Frontal cortex (tissue), 4 donors: ENCODE measurements at places on chromosomes 4 and X.

GRCh38 chr4:108193886-108194672 lies 25.3 kb upstream of the LEF1 start:
- no peak for DNase-seq

DNA sequence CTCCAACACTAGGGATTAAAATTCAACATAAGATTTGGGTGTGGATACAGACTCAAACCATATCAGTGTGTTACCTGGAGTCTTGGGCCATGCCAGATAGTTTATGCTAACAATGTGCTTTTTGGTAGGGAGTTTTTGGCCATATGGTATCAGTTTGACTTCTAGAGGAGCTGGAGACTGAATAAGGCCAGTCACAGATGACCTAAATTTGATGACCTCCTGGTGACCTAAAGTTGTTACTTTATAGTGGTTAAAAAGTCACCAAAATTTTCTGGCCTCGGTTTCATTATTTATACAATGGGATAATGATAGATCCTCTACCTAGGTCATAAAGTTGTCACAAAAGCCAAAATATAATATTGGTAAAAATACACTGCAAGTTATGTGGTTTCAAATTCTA lies 877.1 kb downstream of the RAPGEF2 start:
- DNase-seq: no peak

- no peak for DNase-seq
Measured at GRCh38 chr4:142500966-142501365, 345.1 kb downstream of the INPP4B start.

GRCh38 chrX:18098763-18099162 lies 121.9 kb downstream of the BEND2 start:
- DNase-seq: no peak

GRCh38 chr4:90904021-90904420 lies 776.8 kb downstream of the CCSER1 start:
- DNase-seq: no peak

GRCh38 chrX:101668143-101668542 lies 8.5 kb upstream of the ARMCX2 start:
- no peak for DNase-seq

- DNase-seq: no peak
Measured at GRCh38 chr4:171594293-171594692, 218.9 kb upstream of the GALNTL6 start.

DNA sequence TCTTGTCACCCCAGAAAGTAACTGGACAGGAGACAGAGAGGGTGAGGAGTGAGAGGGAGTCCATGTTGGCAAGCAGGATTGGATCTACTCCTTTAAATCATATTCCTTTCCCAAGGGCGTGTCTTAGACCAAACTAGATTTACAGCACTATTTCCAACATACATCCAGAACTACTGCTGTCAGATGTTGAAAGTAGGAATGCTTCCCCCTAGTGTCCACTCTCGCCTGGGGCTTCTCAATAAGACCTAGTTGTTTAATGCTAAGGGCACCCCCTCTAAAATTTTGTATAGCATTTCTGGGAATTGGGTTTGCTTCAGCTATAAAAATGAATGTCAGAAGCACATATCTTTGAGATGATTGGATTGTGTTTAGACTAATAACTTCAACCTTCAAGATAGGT lies 13.3 kb downstream of the OFD1 start:
- DNase-seq: no peak

- DNase-seq: no peak
Measured at GRCh38 chr4:108360754-108361445, 192.2 kb upstream of the LEF1 start.

GRCh38 chr4:6461301-6462165 lies 10.9 kb downstream of the PPP2R2C start:
- no peak for DNase-seq

DNA sequence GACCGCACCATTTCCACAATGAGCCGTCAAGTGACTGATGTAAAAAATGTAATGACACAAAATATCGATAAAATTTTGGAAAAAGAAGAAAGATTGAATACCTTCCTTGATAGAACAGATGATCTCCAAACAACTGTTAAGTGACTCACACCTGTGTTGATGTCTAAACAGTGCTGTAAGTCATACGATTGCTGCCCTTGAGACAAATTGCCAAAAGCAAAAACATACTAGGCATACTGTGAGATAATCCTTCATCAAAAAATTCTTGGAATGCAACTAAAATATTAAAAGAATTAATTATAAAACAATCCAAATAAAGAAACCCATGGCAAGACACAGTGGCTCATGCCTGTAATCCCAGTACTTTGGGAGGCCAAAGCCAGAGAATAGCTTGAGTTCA lies 53.4 kb downstream of the HNRNPD start:
- DNase-seq: no peak

GRCh38 chr4:38957261-38957815 lies 74.9 kb downstream of the TMEM156 start:
- no peak for DNase-seq

DNA sequence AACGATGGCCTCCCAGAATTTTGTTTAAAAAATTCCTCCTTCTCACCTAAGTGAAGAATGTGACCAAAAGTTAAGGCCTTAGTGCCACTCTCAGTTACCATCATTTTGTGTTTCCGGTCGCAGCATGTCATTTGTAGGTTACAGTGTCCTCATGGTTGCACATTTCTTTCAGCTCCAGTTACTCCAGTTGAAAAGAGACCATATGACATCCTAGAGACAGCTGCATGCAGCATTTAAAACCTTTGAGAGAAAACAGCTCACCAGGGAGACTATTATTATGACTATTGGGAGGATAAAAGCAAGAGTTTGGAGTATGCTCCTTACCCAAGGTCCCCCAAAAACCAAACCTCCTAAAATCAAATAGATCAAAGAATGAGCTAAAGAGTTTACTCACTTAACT lies 45.8 kb downstream of the MGARP start:
- DNase-seq: no peak

- no peak for DNase-seq
Measured at GRCh38 chr4:139455126-139455538, 1.2 kb downstream of the RAB33B start.

DNA sequence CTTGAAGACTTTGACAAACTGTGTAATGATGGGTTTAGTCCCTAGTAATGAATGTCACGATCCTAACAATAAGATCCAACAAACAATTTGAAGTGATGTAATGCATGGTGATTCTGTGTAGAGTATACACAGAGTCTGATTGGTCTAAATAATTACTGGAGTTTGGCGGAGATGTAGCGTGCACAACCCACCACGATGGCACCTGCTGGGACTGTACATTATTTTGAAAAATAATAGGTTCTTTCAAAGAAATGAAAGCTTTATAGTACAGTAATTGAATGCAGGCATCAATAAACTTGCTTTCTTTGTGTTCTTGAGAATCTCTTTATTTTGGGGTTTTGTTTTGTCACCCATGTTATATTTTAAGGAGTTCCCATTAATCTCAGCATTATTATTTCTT lies 902.2 kb upstream of the PCDH7 start:
- no peak for DNase-seq

GRCh38 chrX:107659768-107660167 lies 31.5 kb downstream of the PRPS1 start:
- DNase-seq: no peak

GRCh38 chr4:142365391-142365790 lies 480.7 kb downstream of the INPP4B start:
- DNase-seq: no peak

DNA sequence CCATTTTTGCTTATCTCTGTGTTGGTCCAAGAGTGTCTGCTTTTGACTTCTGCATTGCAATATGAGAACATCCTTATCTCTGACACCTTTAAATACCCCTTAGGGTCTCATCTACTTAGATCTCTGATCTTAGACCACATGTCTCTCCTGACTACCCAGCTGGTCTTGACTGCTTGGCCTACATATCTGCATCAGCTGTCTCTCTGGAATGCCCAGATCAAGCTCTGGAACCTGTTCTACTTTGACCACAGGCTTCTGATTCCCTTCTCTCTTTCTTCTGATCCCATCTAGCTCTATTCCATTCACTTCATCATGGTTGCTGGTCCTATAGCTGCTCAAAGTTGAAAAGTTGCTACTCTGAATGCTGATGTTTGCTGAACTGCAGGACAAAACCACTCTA lies 301.2 kb downstream of the MAPK10 start:
- no peak for DNase-seq

DNA sequence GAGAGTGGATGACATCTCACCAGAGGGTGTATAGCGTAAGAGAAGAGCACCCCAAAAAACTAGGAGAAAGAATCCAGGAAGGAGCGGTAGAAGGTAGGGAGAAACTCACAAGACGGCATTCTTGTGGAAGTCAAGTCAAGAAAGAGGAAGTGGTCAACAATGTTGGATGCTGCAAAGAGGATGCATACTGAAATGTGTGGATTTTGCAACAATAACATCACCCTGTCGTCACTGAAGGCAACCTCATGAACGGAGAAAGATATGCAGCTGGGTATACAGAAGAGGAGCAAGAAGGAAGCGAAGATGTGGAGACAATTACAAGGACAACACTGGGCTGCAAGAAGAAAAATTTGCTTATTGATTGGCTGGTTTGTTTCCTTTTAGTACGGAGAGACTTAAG lies 11.4 kb upstream of the TAPT1 start:
- DNase-seq: no peak

DNA sequence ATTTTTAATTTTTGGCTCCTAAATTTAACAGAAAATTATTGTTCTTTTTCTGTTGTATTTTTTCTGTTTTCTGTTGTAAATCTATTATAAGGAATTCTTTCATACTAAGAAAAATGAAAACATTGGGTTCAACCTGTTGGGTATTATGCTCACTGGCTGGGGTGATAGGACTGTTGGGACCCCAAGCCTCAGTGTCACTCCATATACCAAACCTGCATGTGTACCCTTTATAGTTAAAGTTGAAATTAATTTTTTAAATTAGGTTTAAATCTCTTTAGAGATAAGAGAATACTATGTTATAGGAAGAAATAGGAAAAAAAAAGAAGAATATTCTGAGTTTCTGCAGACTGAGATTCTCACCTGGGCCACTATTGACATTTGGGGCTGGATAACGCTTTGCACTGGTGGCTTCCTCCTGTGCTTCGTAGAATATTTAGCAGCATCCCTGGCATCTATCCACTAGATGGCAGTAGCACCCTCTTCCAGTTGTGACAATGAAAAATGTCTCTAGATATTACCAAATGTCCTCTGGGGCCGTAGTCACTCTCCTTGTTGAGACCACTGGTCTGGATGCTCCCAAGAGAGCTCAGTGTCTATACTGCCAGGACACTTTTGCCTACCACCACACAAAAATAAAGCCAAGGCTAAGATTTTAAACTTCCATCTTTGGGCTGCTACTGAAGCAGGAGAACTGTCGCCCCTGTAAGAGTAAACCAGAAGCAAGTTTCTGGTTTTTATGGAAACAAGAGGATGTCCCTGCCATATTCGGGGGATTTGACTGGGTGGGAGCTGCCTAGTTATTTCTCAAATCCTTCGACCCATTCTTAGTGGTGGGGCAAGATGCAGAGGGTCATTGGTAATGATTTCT lies 22.4 kb upstream of the CLTRN start:
- DNase-seq: no peak

DNA sequence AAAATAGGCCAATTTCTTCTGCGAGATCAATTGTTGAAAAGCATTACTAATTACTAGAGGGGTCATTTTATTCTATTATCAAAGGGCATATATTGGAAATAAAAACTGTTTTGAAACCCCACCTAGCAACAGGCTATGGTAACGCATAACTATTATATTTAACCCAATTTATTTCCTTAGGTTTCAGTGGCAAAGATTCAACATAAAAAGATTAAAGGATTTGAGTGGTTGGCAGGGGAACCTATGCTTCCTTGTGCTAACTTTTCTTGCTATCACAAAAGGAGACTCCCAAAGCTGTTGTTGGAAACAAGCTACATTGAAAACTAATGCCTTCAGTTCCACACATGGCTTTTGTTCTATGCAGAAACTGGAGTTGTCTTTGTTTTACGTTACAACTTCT lies 166.9 kb upstream of the KLF3 start:
- DNase-seq: no peak
